ENCODE measurements at places on chromosomes 13 and 19.

GRCh38 chr13:28621449-28621848 is 37.5 kb upstream of the POMP start:
- DNase-seq: no peak

GRCh38 chr19:677601-678436 is 1.6 kb downstream of the FSTL3 start:
- DNase-seq: no peak

DNA sequence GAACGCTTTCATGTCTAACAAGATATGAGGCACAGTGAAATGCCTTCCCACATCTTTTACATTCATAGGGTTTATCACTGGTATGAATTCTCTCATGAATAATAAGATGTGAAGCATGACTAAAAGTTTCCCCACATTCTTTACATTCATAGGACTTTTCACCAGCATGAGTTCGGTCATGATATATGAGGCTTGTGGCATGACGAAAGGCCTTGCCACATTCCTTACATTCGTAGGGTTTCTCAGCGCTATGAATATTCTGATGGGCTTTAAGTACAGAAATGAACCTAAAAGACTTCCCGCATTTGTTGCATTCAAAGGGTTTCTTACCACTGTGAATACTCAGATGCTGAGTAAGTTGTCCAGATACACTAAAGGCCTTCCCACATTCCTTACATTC is 21.3 kb downstream of the ZNF607 start:
- no peak for DNase-seq

DNA sequence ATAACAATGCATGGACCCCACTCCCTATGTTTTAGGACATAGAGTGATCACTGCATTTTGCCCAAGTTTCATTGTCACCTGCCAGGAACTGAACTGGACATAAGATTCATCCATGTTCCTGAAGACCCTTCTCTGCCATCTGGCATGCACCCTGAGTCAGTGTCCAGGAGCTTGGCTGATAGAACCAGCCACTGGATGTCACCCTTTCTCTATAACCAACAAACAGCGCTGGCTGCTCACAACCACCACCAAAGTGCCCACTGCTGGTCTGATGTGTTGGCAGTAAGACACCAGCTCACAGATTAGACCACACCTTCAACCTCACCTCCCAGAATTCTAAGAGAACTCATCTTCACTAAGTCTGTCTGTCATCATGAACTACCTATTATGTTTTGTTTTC is 333.4 kb downstream of the ITGBL1 start:
- DNase-seq: peak; percentile 70

GRCh38 chr19:991174-991931 is 7.2 kb downstream of the WDR18 start:
- DNase-seq: no peak

GRCh38 chr19:39410831-39411080 is 1.7 kb upstream of the PLEKHG2 start:
- no peak for DNase-seq

DNA sequence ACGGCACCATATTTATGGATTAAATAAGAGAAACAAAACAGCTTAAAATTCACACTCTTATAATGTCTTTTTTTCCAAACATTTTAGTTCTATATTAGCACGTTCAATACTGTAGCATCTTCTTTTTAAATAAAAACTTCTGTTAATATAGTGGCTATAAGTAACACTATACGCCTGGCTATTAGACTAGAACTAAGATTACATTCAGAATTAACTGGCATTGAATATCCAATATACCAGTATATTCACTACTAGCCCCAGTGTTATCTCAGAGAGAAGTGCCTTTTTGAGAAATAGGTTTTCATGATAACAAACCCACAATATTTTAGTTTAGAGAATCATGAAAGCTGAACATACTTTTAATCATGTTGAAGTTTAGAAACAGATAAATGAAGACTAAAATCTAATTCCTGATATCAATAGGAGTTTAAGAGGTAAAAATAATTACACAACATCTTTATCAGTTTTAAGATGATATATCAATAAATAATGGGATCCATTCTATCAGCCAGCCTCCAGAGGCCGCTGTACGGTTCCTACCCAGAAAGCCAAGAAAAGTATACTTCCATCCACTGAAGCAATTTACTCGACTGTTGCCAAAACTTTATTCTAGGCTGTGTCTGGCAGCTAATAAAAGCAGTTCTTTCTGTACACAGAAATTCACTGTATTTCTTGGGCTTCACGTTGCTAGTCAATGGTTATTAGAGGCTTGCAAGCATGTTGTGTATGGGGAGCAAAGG is 1113.4 kb upstream of the MIR17HG start:
- DNase-seq: no peak

GRCh38 chr19:531753-532560 is at the start of gene CDC34:
TSS of gene CDC34 (plus strand) at chr19:531760. CDS start at chr19:531932, 172 bp downstream.
- no peak for DNase-seq

GRCh38 chr13:80737513-80737912 is 396.6 kb upstream of the SPRY2 start:
- no peak for DNase-seq

GRCh38 chr19:1957562-1958248 is 16.7 kb downstream of the CSNK1G2 start:
- no peak for DNase-seq

GRCh38 chr13:85298387-85298924 is 500.8 kb downstream of the SLITRK6 start:
- no peak for DNase-seq

GRCh38 chr13:108270442-108270841 is 924 bp downstream of the TNFSF13B start:
- DNase-seq: no peak

DNA sequence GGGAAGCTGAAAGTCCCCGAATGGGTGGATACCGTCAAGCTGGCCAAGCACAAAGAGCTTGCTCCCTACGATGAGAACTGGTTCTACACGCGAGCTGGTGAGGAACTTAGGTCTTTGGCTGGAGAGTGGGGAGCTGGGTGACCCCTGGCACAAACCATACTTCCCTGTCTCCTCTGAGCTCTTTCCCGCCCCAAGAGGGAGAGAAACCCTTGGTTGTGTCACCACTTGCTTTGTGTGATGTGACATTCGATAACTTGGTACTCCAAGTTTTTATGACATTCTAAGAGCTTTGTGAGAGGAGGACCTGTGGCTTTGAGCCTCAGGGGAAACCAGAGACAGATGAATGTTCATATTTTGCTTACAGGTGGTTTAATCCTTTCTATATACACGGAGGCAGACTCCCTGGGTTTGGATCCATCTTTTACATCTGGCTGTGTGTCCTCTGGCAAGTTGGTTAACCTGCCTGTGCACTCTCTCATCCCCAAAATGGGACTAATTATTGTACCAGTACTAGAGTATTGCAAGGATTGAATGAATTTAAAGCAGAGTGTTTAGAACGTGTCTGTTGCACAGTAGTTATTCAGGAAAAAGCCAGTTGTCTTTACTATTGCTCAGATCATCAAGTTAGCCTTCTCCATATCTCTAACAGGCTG is 1.2 kb downstream of the RPS19 start:
- no peak for DNase-seq

GRCh38 chr19:30689474-30689873 is 317.3 kb downstream of the ZNF536 start:
- DNase-seq: no peak

- DNase-seq: no peak
These were observed 144.9 kb upstream of the SOX1 start for GRCh38 chr13:111922086-111922485.

DNA sequence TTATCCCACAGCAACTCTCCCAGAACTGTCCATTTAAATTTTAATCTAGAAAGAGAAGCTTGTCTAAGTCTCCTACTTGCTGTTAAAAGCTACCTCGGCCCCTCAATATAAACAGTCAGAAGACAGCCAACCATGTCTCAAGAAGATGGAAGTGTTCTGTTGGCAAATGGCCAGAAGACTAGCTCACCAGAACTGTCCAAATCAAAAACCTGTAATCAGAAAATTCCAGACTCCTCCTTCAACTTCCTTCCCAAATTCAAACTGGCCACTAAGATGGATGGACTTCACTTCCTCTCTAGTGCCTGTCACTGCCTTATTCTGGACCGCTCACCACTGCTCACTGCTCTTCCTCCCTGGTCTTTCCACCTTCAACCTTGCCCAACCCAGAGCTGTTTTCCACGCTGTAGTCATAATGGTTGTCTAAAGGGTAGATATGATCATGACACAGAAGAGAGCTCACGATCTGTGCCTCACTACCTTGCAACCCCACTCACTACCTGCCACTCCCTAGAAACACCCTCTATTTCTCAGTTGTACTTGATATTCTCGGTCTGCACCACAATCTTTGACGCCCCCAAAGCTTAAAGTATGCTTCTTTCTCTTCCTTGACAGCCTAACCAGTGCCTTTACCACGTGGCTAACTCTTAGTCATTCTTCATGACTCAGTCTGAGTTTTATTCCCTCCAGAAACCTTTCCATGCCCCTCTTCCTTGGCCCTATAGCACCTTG is 9.2 kb downstream of the FGF14 start:
- DNase-seq: no peak

GRCh38 chr13:30196025-30196424 is 111.3 kb downstream of the KATNAL1 start:
- no peak for DNase-seq

- DNase-seq: no peak
These were observed 107.6 kb downstream of the ZIC5 start for GRCh38 chr13:99863789-99864626.

GRCh38 chr13:28849441-28849840 is 29.3 kb downstream of the MTUS2 start:
- DNase-seq: no peak

DNA sequence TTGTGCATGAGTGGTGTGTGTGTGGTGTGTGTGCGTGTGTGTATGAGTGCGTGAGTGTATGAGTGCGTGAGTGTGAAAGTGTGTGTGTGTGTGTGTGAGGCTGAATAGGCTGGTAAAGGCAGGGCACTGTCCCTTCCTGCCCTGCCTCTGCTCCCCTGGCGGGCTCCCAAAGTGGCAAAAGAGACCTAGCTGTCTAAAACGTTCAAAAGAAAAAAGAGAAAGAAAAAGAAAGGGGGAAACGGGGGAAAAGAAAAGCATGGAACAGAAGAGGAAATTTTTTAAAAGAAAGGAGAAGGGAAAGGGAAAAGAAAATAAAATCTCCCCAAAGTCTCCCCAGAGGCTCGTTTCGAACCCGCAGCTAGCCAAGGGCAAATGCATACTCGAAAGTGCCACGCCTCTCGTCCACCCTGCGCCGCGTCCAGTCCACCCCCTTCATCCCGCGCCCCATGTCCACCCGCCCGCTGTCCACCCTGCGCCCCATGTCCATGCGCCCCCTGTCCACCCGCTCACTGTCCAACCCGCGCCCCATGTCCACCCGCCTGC is 37.0 kb upstream of the FLT1 start:
- no peak for DNase-seq

GRCh38 chr19:3478409-3479176 is 1.7 kb downstream of the SMIM24 start:
- DNase-seq: no peak

DNA sequence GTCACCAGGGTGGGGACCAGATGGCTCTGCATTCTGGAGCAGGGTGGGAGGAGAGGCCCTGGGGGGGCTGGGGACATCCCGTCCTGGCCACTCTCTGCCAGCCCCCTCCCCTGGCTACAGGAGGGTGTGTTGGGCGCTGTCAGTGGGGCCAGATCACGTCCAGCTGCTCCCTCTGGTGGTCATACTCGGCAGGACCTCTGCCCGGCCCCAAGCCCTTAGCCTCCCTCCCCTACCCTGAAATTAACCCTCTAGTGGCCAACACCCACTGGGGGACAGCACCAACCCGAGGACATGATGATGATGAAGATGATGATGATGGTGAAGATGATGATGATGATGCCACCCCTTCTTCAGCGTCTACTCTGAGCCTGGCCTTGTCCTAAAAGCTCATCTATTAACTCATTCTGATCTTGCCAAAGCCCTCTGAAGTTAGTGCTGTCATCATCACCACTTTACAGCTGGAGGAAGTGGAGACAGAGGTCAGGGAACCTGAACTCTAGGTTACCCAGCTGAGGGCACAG is 590 bp upstream of the LGI4 start:
- DNase-seq: no peak

- DNase-seq: no peak
These were observed 936.0 kb upstream of the SLC10A2 start for GRCh38 chr13:104002216-104002615.

DNA sequence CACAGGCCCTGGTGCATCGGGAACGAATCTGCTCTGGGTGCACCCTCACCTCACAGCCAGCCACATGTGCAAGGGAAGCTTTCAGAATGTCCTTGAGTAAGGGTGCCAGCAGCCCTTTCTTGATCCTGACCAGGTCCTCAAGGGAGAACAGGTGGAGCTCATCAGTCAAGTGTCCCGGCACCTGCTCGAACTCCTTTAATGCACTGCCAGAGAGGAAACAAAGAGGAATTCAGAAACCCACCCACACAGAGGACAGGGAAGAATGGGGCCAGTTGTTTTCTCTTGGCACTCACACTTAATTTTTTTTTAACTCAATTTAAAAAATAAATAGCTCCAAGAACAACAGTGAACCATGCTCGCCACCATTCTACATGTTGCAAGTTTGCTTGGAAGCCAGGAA is 41.7 kb downstream of the RUBCNL start:
- no peak for DNase-seq

GRCh38 chr19:41697198-41697855 is 9.3 kb upstream of the CEACAM7 start:
- DNase-seq: no peak

DNA sequence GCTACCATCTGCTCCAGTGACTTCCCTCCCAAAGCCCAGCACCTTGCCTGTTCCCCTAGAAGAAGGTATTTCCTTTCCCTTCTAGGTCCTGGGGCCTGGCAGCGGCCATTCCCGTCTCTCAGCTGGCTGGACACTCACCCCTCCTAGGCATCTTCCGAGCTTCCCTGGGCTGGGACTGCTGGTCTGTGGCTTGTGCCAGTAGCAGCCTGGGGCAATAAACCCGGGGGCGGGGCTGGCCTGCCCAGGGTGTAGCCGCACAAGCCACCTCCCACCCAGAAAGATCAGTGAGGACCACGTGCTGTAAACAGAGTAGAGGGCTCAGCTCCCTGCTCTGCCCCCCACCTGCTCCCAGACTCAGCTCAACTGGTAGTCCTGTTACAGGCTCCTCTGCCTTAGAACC is 15.0 kb downstream of the LIPE start:
- no peak for DNase-seq

GRCh38 chr19:1103132-1103707 is 574 bp upstream of the GPX4 start:
- DNase-seq: no peak

GRCh38 chr19:35868172-35868822 is at the start of gene APLP1:
TSS of gene APLP1 (plus strand) at chr19:35868574. CDS start at chr19:35868637, 63 bp downstream.
- no peak for DNase-seq

Measured in SW 1271 (cell line).